DMS79 (cell line): ENCODE measurements at places on chromosomes 7 and 10.

DNA sequence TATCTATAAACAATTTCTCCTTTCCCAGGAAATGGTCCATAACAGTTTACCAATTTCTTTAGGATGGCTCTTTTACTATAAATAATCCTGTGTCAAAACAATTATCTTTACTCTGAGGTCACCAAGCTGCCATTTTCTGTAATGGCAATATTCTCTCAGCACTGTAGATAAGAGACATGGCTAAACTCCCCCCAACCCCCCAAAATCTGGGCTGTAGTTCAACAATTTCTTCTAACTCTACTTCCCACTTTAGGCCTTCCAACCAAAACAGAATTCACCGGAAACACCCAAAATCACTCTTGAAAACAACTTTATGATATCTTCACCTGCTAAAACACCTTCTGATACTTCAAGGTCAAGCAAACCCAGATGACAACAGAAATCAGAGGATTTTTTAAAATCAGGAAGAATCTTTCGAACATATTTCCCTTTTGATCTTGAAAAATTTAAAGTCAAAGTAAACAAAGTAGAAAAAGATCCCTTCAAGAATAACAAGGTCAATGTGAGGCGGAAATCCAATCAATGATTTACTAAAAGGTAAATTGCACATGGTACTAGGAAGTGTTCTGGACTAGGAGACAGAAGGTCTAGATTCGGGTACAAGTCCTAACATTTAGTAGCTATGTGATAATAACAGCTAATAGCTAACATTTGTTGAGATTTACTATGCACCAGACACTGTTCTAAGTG, 176.8 kb downstream of the CPEB3 start:
- no peak for DNase-seq

DNA sequence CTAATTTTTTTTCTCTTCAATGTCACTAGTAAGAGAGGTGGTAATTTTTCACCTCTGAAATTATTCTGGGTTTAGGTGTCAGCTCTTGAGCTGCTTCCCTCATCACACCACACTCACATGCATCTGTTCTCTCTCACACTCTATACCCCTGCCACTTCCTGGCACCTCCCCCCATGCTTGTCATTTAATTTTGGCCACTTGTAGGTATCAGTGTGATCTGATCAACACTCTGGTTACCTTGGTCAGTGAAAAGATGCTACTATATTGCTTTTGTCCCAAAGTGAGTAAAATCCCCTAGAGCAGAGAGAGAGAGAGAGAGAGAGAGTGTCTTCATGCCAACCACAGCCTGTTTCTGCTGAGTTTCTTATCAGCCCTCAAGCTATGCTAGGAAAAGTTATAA, 42.5 kb downstream of the STK17A start:
- DNase-seq, result no peak

- no peak for DNase-seq
Measured at GRCh38 chr10:120989279-120989678, 138.1 kb downstream of the WDR11 start.

DNA sequence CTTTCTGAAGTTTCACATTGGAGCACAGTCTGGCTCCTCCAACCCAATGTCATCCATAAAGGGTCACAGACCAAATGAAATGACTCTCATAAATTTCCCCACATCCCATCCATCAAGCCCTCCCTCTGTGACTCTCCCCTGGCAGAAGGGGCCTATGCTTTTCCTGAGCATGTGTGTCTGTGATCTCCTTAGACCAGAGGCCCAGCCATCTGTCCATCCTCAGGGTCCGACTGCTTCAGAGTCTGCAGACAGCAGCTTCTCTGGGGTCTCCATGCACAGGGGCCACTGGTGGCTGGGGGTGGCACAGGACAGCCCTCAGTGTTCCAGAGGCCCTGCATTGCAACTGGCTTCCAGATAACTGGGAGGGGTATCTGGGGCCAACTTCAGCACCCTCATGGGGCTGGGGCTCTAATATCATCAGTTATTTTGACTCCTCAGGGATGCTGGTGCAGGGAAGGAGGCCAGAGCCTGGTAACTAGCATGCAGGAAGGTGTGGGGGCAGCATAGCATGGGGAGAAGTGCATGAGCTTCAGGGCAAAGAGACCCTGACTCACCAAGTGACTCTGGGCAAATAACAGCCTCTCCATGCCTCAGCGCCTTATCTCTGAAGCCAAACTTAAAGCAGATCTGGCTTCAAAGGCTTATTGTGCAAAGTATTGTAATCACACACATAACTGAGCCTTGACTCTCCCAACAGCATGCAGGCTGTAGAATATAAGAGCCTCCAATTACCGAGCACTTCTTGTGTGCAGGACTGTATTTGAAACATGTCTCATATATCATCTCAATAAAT, 266.9 kb downstream of the GRID1 start:
- no peak for DNase-seq

- no peak for DNase-seq
Measured at GRCh38 chr10:114571316-114571999, 86.6 kb downstream of the ABLIM1 start.

DNA sequence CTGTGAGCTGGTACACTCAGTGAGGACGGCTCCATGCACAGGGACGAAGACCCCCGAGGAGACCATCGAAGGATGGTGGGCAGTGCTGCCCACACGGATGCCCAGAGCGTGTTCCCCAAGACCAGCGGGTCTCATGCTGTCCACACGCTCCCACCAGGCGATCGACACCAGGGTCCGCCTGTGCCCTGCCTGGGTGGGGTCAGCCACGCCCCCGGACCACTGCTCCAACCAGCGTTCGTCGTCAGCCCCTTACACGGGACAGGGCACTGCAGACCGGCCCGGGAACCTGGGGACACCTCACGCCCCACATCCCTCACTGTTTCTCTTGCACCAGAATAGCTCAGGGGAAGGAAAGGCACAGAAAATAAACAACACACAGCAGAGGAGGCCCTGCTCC, 223.5 kb downstream of the DNAJB6 start:
- no peak for DNase-seq

- DNase-seq, result peak; percentile 3
Measured at GRCh38 chr10:23918090-23918723, 290.7 kb upstream of the KIAA1217 start.

- no peak for DNase-seq
Measured at GRCh38 chr10:129968853-129969183, 4.7 kb upstream of the EBF3 start.

- DNase-seq, result no peak
Measured at GRCh38 chr7:151940048-151940811, 16.0 kb upstream of the GALNTL5 start.

GRCh38 chr7:1233333-1234048, 819 bp downstream of the UNCX start:
- DNase-seq, result no peak

- DNase-seq, result no peak
Measured at GRCh38 chr7:13091974-13092707, 404.7 kb downstream of the ARL4A start.
